ENCODE measurements at places on chromosomes 13 and 19.
A peak's percentile ranks its signal among the peaks of the same experiment; 100 is the strongest.

DNA sequence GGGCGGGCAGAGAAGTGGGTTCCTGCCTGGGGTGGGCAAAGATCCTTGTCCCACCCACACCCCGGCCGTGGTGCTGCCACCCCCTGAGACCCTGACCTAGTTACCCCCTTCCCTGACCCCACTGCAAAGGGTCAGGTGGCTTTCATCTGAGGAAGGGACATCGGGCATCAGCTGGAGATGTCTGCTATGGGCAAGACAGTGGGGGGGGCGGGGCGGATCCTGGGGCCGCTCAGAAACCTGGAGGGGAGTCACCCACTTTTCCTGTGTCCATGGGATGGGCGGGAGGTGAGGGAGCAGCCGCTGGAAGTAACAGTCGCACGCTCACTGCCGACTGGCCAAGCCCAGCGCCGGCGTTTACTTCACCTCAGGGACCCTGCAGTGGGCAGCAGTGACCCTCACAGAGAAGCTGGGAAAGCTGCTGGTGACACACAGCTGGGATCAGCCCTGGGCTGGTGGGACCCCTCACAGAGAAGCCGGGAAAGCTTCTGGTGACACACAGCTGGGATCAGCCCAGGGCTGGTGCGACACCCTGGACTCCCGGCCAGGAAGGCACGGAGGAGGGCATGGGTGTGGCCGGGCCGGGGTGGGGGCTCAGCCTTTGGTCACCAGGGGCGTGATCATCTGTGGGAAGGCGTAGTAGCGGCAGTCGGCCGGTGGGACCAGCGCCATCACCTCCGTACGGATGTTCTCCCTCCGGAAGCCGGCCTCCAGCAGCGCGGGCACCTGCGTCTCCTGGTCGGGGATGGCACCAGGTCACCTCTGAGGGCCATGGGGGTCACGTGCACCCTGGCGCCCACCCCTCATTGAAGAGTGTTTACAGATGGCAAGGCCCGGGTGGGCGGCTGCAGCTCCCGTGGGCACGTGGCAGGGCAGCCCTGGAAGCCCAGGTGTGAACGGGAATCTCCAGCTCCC, 4.3 kb downstream of the GAMT start:
- no peak for DNase-seq

- no peak for DNase-seq
Measured at GRCh38 chr19:27906081-27906480, 1306.9 kb downstream of the UQCRFS1 start.

GRCh38 chr19:49488046-49488862, 846 bp downstream of the RPL13A start:
- peak; percentile 61 for DNase-seq

DNA sequence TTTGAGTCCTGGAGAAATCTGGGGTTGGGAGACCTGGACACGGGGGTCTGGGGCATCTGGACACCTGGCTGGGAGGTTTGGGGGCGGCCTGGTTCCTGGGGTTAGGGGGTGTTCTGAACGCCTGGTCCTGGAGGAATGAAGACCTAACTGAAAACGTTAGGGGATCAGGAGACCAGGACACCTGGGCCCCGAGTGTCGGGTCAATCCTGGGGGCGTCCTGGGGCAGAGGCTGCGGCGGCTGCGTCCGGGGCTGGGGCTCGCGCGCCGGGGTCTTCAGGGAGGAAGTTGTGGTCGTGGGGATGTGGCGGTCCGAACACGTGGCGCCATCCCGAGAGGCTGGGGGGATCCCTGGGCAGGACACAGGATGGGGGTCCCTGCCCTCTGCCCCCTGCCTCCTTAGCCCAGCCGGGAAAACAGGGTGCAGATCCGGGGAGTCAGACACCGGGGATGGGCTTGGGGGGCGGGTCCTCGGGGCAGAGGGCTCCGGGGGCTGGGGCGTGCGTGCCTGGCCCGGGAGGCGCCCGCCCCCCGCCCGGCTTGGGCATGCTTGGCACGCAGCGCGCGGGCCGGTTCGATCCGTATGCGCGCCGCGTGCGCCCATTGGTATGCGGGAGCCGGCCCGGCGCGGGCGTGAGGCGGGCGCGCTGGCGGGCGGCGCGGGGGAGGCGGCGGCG, 632 bp downstream of the NPAS1 start:
- DNase-seq = no peak

Data from stimulated activated CD8-positive, alpha-beta memory T cell treated with anti-CD3 and anti-CD28 coated beads, Interleukin-4, amount 100 ng/mL, for 48 hours (primary cell).